Hippocampal formation (tissue), 2 donors: ENCODE measurements at places on chromosomes 11 and 22.

DNA sequence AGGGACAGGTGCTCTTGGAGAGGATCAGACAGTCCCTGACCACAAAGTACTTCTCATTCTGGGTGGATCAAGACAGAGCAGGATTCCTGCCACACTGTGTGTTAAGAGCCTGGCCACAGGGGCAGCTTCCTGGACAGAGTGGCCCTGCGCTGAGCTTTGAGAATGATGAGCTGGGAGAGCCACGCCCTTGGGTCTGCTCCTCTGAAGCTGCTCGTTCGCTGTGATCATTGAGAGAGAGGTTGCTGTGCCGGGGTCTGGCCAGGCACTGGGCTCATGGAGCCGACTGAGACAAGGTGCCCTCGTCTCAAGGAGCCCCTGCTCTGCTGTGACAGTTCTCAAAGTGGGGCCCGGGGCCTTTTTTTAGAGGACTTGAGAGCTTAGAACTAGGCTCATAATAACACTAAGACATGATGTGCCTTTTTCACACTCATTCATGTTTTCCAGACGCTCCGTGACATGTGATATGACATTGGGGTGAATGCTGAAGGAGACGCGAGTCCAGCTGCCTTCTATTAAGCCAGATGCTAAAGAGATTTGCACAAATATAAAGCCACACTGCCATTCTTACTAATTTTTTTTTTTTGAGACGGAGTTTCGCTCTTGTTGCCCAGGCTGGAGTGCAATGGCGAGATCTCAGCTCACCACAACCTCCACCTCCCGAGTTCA is 1.6 kb upstream of the MFRP start:
- no peak for DNase-seq

DNA sequence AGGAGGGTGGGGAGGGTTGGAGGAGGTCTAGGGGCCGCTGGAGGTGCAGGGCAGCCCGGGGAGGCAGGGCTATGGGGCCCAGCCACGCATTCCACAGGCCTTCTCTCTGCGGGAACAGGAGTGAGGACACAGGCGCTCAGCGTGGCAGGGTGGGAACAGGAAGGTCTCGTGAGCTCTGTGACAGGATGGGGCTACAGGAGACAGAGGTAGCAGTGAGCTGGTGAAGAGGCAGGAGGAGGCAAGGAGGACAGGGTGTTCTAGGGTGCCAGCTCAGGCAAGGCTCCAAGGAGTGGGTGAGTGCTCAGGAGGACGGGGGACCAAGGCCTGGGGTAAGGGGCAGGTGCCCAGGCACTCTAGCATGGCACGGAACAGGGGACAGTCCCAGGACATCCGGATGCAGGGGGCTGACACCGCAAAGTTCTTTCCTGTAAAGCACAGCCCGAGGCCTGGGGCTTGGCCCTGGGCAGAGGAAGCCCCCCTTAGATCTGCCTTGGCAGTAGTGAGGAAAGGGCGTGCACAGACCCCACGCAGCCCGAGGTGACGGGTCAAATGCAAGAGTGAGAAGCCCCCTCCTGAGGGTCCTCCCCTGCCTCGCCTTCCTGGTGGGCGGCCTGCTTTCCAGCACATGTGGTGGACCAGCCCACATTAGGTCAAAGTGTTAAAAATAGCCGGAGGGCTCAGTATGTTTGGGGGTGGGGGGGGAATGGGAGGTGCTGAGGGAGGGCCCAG is 4.7 kb upstream of the NEAT1 start:
- no peak for DNase-seq

DNA sequence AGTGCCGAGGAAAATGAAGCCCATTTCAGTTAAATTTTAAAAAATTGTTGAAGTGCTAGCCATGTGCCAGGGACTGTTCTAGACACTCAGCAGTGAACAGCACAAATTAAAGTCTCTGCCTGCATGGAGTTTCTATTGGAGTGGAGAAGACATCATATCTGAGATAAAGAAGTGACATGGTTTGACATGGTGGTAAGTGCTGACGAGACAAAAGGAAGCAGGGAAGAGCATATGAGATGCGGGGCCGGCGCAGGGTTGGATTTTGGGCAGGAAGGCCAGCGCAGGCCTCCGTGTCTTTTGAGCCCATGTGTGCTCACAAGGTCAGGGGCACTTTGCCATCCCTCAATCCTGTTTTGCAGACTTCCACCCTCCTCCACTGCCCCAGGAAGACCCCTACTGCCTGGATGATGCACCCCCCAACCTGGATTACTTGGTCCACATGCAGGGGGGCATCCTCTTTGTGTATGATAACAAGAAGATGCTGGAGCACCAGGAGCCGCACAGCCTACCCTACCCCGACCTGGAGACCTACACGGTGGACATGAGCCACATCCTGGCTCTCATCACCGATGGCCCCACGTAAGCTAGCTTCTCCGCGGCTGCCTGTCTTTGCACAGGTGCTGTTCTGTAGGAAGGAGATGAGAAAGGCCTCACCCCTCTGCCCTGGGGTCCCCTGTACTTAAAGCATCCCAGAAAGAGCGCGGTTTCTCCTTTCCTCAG is 29.6 kb downstream of the AMPD3 start:
- no peak for DNase-seq

DNA sequence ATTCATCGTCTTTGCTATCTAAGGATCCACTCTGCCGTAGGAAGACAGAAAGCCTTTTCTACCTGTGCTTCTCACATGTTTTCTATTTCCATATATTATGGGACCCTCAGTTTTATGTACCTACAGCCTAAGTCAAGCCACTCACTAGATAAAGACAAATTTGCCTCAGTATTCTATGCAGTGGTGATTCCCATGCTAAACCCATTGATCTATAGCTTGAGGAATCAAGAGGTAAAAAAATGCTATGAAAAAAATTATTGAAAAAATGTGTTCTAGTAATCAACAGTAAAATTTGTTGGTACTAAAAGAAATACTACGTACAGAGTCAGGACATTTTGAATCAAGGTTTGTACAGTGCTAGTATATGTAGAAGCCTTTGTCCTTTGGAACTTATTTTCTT is 18.1 kb upstream of the OR5AL1 start:
- DNase-seq: no peak

DNA sequence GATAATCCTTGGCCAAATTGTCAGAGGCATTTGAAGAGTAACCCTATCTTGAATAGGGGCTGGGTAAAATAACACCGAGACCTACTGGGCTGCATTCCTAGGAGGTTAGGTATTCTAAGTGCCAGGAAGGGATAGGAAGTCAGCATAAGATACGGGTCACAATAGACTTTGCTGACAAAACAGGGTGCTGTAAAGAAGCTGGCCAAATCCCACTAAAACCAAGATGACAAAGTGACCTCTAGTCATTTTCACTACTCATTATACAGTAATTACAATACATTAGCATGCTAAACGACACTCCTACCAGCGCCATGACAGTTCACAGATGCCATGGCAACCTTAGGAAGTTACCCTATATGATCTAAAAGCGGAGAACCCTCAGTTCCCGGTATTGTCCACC is 964 bp upstream of the REXO2 start:
- no peak for DNase-seq

DNA sequence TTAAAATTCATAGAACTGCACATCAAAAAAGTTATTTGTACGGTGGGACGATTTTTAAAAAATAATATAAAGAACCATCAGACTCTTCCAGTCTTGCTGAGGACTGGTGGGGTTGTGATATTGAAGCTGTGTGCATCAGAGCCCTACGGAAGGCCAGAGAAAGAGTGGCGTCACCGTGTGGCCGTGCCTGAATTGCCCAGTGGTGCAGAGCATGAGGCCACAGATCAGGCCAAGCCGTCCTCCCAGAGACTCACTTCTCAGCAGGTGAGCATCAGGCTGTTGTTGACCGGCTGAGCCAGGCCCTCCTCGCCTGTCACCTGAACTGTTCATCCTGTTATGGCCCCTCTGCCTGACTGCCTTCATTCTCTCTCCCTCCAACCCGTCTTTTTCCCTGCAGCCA is 1013.9 kb downstream of the TBC1D22A start:
- no peak for DNase-seq

DNA sequence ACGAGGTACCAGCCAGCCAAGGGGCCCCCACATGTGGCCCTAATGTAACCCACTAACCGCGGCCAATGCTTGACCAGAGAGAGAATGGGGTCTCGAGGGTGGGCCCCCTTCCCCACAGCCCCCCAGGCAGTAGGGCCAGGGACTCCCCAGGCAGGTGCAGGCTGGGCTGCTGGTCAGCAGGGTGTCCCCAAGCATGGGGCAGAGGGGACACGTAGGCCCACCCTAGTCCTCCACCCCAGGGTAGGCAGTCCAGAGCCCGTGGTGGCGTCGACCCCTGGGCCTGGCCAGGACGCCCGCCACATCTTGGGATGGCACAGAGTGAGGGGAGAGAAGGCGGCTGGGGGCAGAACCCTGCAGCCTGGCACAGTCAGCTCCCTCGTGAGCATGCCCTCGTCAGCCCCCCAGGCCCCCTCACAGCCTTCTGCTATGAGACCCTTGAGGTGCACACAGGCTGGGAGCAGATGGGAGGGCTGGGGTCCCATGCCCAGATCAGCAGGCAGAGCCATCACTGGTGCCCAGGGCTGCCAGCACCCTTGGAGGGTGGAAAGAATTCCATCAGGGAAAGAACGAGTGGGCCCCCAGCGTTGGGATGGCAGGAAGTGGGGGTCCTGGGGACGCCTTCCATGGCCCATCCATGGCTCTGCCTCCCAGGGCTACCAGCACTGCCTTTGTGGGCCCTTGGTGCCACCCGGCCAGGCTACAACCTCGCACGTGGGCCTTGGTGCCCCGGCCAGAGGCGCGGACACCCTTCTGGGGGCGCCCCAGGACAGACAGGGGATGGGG is 6.1 kb downstream of the TNNT3 start:
- no peak for DNase-seq

GRCh38 chr22:27992294-27993165 is 73.5 kb upstream of the PITPNB start:
- no peak for DNase-seq

- DNase-seq: no peak
Observed at GRCh38 chr11:44257338-44258189, 52.4 kb downstream of the ALX4 start.

DNA sequence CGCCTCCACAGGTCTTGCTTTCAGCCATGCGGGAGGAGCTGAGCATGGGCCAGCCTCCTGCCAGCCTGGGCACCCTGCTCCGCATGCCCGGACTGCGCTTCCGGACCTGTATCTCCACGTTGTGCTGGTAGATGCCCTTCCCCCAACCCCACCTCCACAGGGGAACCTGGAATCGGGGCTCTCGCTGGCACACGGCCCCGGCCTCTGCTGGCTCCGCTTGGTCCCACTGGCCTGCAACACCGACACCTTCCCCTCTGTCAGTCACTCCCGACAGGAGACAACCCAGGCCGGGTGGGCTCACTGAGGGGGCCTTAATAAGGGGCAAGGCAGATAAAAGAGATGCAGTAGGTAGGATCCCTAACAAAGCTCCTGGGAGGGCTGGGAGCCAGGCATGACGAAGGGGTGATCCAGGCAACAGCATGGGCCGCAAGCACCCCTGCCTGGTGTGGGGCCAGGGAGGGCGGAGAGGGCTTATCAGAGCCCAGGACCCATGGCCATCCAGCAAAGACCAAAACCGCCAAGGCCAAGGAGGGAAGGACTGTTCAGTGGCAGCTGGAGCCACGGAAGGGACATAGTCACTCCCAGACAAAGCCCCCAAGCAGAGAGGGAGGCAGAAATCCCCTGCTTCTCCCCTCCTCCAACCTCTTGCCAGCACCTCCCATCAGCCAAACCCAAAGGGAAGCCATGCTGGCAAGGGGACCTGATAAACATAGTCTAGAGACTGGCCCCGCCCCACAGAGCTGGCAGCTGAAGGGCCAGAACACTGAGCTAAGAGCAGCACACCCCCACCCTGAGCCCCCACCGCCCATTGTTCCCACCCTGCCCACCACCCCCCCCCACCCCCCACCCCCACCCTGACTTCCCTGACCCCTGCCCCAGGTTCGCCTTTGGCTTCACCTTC is 8.0 kb downstream of the SLC22A12 start:
- no peak for DNase-seq

DNA sequence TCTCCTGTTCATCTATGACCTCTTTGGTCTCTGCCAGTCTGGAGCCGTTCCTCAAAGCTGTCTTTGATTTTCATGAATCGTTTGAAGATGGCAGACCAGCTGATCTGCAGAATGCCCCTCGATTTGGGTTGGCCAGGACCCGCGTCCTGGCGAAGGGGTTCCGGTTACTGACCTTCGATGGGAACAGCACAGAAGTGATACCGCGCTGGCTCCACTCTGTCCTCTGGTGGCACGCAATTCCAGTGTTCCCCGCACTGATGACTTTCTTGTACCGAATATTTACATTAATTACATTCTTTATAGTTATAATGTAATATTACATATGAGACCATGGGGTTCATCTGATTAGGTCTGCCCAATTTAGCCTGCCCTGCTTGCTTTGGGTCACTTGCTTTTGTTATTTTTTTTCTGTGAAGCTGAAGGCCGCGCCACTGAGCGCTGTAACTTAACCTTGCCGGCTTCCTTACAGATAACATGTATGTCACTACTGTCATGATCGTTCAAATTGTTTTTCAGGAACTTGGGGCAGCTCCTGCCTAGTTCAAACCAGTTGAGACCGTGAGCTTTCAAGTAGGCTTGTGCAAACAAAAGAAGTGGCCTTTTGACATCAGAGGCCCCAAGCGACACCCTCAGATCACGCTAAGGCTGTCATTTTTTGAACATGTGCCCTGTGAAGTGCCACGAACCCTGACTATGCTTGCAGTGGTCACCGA is 4.1 kb upstream of the USP18 start:
- DNase-seq: no peak

- no peak for DNase-seq
Observed at GRCh38 chr11:129324533-129325175, 51.0 kb upstream of the BARX2 start.

DNA sequence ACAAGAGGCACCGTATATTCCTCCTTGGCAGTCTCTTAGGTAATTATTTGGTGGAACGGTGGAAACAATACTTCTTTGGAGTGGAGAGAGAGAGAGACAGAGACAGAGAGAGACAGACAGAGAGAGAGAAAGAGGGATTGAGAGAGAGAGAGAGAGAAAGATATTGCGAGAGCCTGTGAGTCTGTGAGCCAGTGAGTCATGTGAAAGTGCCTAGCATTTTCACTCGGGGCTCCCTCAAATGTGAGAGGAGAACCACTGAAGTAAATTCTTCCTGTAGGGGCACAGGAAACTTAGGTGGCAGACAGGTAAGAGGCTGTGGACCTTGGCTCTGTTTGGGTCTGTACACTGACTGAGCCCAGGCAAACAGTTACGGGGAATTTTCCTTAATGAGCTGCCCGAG is 31.6 kb upstream of the SNX19 start:
- no peak for DNase-seq

GRCh38 chr22:41320416-41321240 is 19.3 kb downstream of the ZC3H7B start:
- no peak for DNase-seq

DNA sequence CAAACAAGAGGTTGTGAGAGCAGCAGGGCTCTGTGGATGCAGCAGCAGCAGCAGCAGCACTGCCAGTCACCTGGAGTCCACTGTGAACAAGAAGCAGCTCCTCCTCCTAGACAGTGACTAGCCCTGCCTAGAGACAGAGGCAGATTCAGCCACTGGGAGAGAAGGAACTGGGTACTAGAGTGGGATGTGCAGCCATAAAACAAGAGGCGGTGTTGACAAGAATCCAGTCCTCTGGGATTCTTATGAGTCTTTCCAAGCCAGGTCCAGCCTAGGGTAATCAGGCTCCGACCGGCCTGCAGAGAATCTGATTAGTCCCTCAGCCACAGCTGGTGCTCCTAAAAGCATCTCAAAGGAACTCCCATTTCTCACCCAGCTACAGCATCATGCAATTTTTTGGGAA is 83.9 kb upstream of the USP47 start:
- no peak for DNase-seq
